Activated CD8-positive, alpha-beta memory T cell treated with anti-CD3 and anti-CD28 coated beads for 36 hours (primary cell): ENCODE measurements at places on chromosomes 7 and 10. TPM values are rescaled to one million over a fixed set of nuclear protein-coding genes. Genes with fewer than 3 reads are reported as not detected.

Gene STAG3
- 6.2 TPM for total RNA-seq

Gene GIMAP8
- 7.5 TPM for total RNA-seq

Gene PAX4
- total RNA-seq = not detected

Gene RAB19
- total RNA-seq = 6.3 TPM

Gene GBX1
- total RNA-seq = not detected

Gene SNX10
- 46.9 TPM for total RNA-seq

Gene KDM7A
- total RNA-seq = 6.6 TPM

Gene TEX36
- not detected for total RNA-seq

Gene WNT8B
- total RNA-seq = not detected

Gene ENTPD7
- total RNA-seq = 6.9 TPM

Gene GNGT1
- total RNA-seq = not detected

Gene CLDN3
- not detected for total RNA-seq

Gene HTR5A
- total RNA-seq = not detected

Gene PRRT4
- 0.27 TPM for total RNA-seq

Gene MMD2
- total RNA-seq = not detected

Gene SEMA3C
- not detected for total RNA-seq

Gene SPDYE1
- not detected for total RNA-seq

Gene SEMA3E
- total RNA-seq = not detected

Gene SH3PXD2A
- 8.6 TPM for total RNA-seq

Gene MEIG1
- total RNA-seq = 0.42 TPM

Gene ABCF2
- 86.5 TPM for total RNA-seq

Gene LIPF
- not detected for total RNA-seq

Gene CPN1
- total RNA-seq = not detected

Gene GCC1
- total RNA-seq = 16.0 TPM

Gene NKX2-3
- not detected for total RNA-seq

Gene FXYD4
- not detected for total RNA-seq

Gene RASA4B
- 23.9 TPM for total RNA-seq

Gene DNA2
- total RNA-seq = 49.7 TPM
